ENCODE measurements at places on chromosomes 6 and 20. TPM values are rescaled to one million over a fixed set of nuclear protein-coding genes. Genes with fewer than 3 reads are reported as not detected.

Gene PACRG
- total RNA-seq = 0.16 TPM

Gene ARFGEF3
- total RNA-seq = under 0.01 TPM

Gene VGLL2
- total RNA-seq = not detected

Gene PRSS16
- not detected for total RNA-seq

Gene RIPPLY2
- total RNA-seq = not detected

Gene ASIP
- not detected for total RNA-seq

Gene SLC32A1
- total RNA-seq = not detected

Gene SPEF1
- 0.26 TPM for total RNA-seq

Gene HLA-DRB1
- total RNA-seq = not detected

Gene B4GALT5
- total RNA-seq = 15.0 TPM

Gene RFX6
- total RNA-seq = not detected

Gene SYTL3
- 9.5 TPM for total RNA-seq

Gene CCDC170
- total RNA-seq = 0.47 TPM

Gene NKX2-2
- under 0.01 TPM for total RNA-seq

Gene PPP1R14C
- 0.17 TPM for total RNA-seq

Gene LSM14B
- total RNA-seq = 47.5 TPM

Gene SPTLC3
- 4.6 TPM for total RNA-seq

Data from bronchial smooth muscle cell (primary cell).